Stimulated activated CD4-positive, alpha-beta T cell treated with anti-CD3 and anti-CD28 coated beads, Interleukin-1b, Interleukin-23, amount 100 ng/mL, for 4 hours (primary cell): ENCODE measurements at places on chromosomes 6 and 20.

- no peak for DNase-seq
Measured at GRCh38 chr6:170151804-170152123, 139.1 kb downstream of the DLL1 start.

DNA sequence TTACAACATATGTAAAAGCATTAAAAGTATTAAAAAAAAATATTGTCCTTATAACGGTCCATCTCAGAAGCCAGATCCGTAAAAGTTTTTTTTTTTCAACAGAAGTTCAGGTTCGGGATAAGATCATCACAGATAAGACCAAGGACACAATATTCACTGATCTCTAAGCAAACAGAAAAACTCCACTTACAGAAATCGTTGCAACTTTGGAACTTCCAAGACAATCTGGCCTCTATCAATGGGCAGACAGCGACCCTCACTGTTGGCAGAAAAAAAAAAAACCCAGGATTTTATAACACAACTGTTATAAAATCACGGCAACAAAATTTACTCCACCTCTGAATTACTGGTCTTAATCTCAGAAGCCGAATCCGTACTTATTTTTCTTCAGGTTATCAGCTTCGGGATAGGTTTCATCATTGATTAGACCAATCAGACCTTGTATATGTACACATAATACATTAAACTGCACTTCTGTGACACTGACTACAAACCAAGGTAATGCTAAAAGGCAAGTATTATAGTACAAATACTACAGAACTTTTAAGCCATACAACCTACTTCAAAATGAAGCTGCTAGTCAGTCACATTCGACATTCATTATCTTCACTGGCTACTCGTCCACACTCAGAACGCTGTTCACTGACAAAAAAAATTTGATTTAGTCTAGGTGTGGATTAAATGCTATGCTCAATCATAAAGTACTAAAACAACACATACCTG lies 34.7 kb upstream of the SYNCRIP start:
- no peak for DNase-seq

DNA sequence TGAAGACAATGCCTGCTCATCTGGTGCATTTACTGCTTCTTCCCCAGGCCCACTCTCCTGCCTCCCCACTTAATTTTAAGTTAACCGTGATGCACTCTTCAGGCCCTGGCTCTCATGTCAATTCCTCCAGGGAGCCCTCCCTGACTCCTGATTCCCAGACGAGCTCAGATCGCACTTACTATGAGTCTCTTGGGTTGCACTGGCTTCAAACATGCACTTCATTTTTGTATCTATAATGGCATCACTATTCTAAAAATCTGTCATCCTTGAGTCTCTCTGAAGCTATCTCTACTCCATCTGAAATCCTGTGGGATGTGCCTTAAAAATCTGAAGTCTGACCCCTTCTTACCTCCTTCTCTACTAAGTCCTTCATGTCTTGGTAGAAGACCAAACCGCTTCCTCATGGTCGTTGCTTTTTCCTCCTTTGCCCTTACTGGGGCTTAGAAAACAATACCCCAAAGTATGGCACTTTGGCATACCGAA lies 24.7 kb downstream of the COX4I2 start:
- no peak for DNase-seq

GRCh38 chr20:36917943-36918342 lies 33.6 kb downstream of the SAMHD1 start:
- no peak for DNase-seq

GRCh38 chr20:24432046-24432442 lies 37.4 kb upstream of the SYNDIG1 start:
- no peak for DNase-seq

- no peak for DNase-seq
Measured at GRCh38 chr6:138805016-138805765, 9.3 kb downstream of the ECT2L start.

DNA sequence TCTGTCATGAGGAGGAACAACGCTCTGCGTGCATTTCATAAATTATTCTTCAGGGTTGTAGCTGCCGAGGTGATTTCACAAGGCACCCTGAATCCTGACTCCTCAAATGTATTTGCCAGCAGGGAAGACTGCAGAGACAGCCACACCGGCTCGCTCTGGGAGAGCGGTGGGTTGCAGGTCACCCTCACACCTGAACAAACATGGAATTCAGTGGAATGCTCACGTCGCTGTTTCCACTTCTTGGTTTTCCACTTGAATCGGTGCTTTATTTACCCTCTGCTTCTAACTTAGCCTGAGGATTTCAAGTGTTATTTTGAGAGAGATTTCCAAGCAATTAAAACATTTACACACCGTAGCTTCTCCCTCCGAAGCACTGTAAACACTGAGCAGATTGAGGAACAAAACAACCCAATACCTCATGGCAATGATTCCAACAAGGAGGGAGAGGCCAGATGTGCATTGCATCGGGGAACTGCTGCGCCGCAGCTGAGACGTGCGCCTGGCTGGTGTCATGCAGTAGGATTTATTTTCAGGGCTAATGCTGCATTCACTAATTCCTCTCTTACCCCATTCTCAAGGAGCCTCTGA lies 59.5 kb upstream of the GGTLC1 start:
- DNase-seq = no peak

- DNase-seq = no peak
Measured at GRCh38 chr6:53986721-53987521, 124.3 kb upstream of the MLIP start.

DNA sequence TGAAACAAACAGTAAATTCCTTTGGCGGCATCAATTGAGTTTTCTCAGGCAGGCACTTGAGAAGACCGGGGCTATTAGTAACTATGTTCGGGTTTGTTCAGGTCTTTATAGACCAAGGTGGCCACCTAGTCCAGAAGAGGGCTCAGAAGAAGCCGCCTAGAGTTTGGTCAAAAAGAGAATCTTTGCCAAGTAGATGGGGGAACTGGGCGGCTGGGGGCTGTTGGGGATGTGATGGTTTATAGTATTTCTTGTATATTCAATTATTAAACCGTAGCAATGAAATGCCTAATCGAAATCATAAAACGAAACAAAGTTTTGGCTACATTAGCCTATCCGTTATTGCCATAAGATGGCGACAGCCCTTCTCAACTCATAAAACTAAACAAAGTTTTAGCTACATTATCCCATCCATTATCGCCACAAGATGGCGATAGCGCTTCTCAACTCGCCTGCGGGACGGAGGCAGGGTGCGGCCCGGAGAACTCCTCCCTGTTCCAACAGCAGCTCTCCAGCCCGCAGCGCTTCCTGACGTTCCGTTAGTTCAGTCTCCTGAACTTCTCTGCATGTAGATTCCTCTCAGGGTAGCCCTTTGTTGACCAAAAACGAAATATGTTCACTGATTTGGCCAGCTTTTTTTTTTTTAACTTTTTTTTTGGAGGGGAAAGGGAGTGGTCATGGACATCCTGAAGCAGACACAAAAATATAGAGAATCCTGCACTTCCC lies 120.5 kb upstream of the PRSS16 start:
- DNase-seq = peak; percentile 79

DNA sequence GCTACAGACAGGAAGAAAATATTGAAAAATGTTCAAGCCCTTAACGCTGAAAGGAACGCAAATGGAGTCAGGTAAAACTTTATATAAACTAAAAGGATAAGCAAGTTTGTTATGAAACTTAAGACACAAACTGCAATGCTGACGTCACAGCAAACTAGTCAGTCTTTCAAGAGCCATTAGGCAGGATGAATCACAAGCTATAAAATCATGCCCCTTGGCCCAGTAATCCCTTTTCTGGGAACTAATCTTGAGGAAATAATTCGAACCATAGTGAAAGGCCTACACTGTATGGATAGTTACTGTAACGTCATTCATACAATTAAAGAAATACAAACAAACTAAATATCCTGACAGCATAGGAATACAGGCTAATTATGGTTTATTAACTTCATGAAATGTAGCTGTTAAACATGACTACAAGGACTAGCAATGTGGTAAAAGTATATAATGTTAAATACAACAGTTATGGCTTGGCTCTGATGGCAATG lies 42.7 kb upstream of the HINT3 start:
- DNase-seq = no peak

DNA sequence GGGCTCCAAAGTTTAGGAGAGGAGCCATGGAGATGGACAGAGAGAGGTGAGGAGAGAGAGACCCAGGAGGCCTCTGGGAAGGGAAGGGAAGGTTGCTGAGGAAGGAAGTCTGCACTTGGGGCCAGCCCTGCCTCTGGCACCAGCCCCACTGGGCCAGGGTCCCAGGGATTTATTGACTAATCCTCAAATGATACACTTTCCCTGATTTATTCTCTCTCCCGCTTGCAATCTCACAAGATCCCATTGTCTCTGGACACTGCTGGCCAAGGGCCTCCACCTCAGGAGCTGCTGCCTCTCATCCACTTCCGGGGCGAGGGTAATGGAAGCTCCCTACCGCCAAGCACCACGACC lies 43.6 kb upstream of the FOXP4 start:
- DNase-seq = no peak

- DNase-seq = no peak
Measured at GRCh38 chr6:109623288-109623687, 67.7 kb downstream of the AK9 start.

DNA sequence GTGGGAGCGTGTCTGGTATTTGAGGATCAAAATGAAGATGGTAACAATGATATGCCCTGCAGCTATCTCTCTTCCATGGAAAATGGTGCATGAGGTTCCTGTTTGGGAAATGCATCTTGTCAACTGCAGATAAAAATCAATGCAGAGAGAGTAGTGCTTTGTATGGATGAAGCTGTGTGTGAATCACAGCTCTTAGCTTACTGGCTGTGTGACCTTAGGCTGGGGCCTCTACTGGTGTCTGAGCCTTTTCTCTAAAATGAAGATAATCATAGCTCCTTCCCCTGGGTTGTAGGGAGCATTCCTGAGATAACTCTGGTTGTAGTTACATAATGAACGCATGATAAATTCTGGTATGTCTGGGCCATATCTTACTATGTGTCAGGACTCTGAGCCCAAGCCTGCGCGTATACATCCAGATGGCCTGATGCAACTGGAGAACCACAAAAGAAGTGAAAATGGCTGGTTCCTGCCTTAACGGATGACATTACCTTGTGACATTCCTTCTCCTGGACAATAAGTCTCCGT lies 19.6 kb downstream of the ANGPT4 start:
- DNase-seq = no peak

- DNase-seq = no peak
Measured at GRCh38 chr6:38508894-38509293, 130.8 kb downstream of the BTBD9 start.

DNA sequence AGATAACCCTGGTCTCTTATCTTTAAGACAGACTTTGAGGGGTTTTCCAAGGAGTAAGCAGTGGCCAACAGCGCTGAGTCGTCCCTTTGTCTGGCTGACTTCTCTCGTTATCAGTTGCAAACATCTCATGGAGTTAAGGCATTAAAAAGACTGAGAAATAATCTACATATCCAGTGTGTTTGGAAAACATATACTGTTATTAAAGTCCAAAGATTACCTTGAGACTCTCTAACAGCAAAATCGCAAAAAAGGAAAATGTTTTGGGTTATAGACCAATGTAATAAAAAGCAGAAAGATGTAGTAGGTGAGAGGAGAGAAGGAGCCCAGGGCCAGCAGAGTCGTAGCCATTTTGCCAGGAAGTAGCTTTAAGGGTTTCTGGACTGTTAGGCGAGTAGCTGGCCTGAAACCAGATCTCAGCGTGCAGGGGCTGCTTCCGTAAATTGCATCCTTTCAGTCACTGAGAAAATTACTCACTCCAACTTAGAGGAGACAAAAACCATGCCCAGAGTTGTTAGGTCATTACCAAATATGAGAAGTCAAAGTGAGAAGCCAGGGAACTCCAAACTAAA lies 24.6 kb downstream of the MYLK4 start:
- DNase-seq = no peak

- DNase-seq = no peak
Measured at GRCh38 chr6:15875797-15876196, 213.0 kb upstream of the DTNBP1 start.

DNA sequence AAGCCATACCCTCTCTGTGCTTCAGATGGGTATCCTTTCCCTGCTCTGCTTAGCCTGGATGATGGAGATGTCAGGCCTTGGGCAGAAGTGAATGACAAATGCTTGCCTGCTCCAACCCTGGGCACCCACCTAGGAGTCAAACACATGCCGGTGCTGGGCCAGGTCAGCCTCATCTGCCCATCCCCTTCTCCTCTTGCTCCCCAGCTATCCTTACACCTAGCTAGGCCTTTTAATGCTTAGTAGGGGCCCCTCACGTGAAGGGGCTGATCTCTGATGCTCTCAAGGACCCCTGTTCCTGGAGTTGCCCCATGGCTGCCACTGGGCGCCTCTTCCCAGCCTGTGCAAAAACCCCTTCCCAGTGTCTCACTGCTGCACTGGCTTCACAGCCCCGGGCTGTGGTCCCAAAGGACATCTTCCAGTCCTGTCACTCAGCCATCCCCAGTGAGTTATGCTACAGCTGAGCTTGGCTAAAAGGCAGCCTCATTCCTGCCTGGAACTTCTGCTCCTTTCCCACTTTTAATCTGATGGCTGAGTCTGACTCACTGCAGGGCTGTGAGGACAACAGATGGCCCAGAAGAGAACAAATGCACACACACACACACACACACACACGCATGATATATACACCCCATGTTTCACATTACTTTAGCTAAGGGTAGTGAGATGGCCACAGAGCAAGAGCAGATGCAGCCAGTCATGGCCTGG lies 12.8 kb upstream of the SDCBP2 start:
- no peak for DNase-seq

DNA sequence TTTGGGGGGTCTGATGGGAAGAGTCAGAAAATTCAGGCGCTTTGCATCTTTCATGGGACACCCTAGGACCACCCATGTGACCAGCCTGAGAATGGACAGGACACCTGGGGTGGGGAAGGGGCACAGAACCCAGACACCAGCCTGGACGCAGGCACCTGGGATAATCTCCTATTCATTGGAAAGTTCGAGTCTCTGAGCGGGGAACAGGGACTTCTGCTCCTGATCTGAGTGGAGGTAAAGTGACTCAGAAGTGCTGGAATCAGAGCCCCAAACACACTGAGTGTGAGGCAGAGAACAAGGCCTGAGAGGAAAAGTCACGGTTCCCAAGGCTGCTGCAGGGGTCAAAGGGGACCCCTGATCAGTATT lies 1.4 kb downstream of the HLA-B start:
- no peak for DNase-seq

GRCh38 chr6:83231146-83231545 lies 38.0 kb downstream of the RWDD2A start:
- DNase-seq = no peak

- no peak for DNase-seq
Measured at GRCh38 chr20:46683011-46683667, 6.1 kb downstream of the TP53RK start.

DNA sequence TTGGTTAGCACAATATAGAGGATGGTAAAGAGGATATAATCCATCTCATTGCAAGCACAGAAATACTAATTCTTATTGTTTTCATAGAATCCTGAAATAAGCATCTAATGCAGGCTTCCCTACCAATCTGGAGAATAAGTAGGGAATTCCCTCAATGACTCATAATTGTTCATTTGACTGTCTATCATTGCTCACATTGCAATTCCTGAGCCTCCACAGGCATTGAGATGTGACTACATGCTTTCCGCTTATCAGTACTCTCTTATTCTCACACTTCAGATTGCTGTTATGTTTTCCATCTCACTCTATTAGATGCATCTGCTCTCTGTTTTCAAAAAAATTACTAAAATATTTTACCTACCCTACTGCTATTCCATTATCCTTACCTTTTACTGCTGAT lies 216.2 kb upstream of the PRSS16 start:
- no peak for DNase-seq
